ENCODE measurements at places on chromosomes 3 and 15.

DNA sequence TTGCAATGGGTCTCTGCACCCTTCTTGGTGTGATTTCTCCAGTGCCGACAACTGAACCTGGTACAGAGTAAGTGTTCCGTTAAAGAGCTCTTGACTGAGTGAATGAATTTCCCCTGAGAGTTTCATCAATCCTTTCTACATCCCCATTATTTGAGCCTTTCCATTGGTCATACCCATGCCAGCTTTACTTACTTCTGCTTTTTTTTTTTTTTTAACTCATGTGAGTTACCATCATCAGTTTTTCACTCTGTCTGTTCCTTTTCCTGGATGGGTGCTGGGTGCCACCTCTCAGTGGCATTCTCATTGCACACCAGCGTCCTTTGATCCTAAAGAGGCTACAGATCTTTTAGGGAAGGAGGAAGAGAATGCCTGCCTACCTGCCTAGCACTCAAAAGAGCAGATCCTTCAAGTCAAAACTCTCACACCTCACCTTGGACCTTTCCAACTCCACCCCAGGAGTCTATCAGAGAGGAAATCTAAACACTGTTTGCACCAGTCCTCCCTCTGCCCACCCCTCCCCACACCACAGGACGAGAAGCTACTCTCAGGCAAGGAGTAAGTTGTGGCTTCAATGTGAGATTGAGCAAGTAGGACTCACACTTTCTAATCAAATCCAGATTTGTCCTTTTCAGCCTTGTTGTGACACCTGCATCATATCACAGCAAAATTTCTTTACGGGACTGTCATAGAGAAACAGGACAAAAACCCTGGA, 13.1 kb upstream of the USP3 start:
- DNase-seq = no peak

- no peak for DNase-seq
Observed at GRCh38 chr15:48645558-48646330, at the start of gene FBN1. FBN1 (minus strand) TSS chr15:48645709; CDS start chr15:48644769, 940 bp downstream.

GRCh38 chr3:194330579-194330978, 20.5 kb downstream of the CPN2 start:
- no peak for DNase-seq

DNA sequence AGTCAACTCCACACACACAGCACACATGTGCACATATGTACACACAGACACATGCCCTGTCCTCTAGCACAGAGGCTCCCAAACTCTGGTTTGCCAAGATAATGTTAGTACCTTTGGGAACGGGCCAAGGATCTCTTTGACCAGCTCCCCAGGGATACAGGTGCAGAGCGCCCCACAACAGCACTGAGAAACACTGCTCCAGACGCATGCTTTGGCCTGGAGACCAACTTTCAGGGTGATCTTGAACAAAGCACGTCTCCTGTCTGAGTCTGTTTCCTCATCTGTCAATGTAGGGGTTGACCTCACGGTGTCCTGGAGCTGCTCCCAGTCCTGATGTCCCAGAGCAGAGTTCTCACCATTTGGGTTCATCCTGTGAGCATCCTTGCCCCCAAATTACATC, 15.9 kb upstream of the SKOR1 start:
- no peak for DNase-seq

DNA sequence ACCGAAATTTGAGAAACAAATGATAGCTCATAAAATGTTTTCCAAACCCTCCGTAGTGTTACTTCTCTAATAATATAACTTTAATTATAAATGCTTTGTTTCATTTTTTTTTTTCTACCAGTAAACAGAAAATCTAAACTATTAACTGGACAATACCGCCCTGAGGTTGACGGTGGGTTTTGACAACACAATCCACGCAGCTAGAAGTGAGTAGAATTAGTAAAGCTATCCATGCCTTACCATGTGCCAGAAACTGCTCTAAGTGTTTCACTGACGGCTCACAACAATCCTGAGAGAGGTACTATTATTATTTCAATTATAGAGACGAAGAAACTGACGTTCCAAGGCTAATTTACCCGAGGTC, 410 bp downstream of the NDUFAF1 start:
- DNase-seq = no peak

DNA sequence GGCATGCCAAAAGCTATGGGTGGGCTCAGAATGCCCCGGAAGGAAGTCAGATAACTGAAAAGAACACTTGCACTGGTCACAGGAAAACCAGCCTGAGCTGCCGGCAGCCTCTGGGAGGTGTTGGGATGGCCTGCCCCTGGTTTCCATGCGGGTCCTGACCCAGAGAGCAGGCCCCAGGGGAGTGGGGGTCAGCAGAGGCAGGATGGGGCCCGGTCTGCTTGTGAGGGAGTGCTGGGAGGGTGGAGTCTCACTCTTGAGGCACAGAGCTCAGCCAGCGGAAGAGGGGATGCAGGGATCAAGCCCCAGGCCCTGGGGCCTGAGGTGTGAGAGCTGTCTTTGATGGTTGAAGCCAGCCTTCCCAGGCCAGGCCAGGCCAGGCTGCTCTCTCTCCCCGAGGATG, 2.4 kb upstream of the RPUSD3 start:
- DNase-seq = no peak

- no peak for DNase-seq
Observed at GRCh38 chr3:55511895-55512570, 24.9 kb upstream of the WNT5A start.

GRCh38 chr15:63677778-63678177, 80.6 kb downstream of the FBXL22 start:
- DNase-seq = no peak

GRCh38 chr3:16884748-16885592, at the start of gene PLCL2:
PLCL2 (plus strand) TSS chr3:16884955; CDS start chr3:16885040, 85 bp downstream.
- no peak for DNase-seq

- DNase-seq = peak; percentile 57
Observed at GRCh38 chr3:9396301-9396631, 1.1 kb upstream of the SETD5 start.

- no peak for DNase-seq
Observed at GRCh38 chr3:41169023-41169422, 30.3 kb upstream of the CTNNB1 start.

DNA sequence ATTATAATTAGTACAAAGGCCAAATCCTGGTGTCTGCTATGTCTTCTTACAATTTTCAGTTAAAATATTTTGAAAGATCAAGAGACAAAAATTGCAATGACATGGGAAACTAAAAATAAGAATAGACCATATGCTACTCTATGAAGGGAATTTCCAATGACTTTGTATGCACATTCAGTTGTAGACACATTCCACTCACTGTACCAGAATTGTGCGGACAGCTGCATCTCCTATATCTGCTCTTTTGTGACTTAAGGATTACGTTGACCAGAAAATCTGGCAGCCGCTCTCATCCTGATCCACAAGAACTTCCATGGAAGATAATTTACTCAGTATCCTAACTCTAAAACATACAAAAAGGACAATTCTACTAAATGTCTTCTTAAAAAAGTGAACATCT, 493.9 kb upstream of the KCNMB2 start:
- DNase-seq = no peak

GRCh38 chr15:68528626-68529290, 50.0 kb upstream of the CORO2B start:
- no peak for DNase-seq

GRCh38 chr3:188108703-188109412, 45.1 kb upstream of the LPP start:
- DNase-seq = no peak

GRCh38 chr15:62843311-62843710, 199.2 kb upstream of the TPM1 start:
- DNase-seq = no peak

GRCh38 chr3:113268942-113269341, 57.6 kb downstream of the BOC start:
- no peak for DNase-seq

DNA sequence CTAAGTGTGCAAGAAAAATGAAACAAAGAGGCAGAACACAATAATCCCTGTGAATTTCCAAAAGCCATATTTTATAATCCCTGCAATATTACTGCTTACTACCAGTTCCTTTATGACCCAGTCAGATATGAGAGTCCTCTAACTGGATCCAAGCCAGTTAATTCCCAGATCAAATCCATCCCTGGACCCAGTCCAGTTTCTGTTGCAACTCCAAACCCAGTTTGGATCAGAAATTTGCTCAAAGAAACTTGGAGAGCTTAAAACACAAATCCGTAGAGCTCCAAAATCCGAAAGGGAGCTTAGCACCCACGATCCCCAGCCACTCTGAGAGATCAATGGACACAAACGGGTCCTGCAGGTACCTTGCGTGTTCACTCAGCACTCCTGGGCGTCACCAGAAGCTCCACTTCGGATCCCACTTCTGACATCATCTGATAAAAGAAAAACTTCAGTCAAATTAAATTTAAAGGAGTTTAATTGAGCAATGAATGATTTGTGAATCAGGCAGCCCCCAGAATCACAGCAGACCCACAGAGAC, 32.6 kb upstream of the THUMPD3 start:
- DNase-seq = no peak

- DNase-seq = no peak
Observed at GRCh38 chr3:34742151-34742550, 897.2 kb upstream of the ARPP21 start.

- no peak for DNase-seq
Observed at GRCh38 chr3:155001289-155002010, 78.7 kb upstream of the MME start.

- no peak for DNase-seq
Observed at GRCh38 chr3:98821063-98821462, 57.9 kb downstream of the ST3GAL6 start.

GRCh38 chr3:46440531-46441294, 24.0 kb downstream of the LTF start:
- no peak for DNase-seq

DNA sequence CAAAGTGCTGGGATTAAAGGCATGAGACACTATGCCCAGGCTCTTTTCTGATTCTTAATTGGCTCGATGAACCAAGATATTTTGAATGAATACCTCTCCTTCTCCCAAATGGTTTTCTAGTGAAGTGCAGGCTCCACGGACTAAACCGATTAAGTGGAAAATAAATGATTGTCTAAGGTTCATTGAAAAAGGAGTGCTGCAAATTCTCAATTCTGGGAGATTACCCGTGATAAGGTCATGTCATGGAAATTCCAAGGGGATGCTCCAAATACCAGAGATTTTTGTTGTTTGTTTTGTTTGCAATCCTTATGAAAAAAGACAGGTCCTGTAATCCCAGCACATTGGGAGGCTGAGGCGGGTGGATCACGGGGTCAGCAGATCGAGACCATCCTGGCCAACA, 406.9 kb upstream of the TBL1XR1 start:
- DNase-seq = no peak

GRCh38 chr3:180802837-180803236, 109.6 kb upstream of the FXR1 start:
- no peak for DNase-seq

- no peak for DNase-seq
Observed at GRCh38 chr3:192373586-192373985, 353.8 kb downstream of the FGF12 start.

- DNase-seq = no peak
Observed at GRCh38 chr15:43094416-43095030, 11.3 kb downstream of the UBR1 start.

GRCh38 chr15:52317688-52318087, 22.1 kb upstream of the MYO5C start:
- no peak for DNase-seq

GRCh38 chr15:42444415-42445063, 46.4 kb downstream of the ZNF106 start:
- DNase-seq = no peak

GRCh38 chr3:99693636-99694035, 55.2 kb downstream of the COL8A1 start:
- no peak for DNase-seq

GRCh38 chr3:46082849-46083248, 55.6 kb upstream of the XCR1 start:
- DNase-seq = no peak

DNA sequence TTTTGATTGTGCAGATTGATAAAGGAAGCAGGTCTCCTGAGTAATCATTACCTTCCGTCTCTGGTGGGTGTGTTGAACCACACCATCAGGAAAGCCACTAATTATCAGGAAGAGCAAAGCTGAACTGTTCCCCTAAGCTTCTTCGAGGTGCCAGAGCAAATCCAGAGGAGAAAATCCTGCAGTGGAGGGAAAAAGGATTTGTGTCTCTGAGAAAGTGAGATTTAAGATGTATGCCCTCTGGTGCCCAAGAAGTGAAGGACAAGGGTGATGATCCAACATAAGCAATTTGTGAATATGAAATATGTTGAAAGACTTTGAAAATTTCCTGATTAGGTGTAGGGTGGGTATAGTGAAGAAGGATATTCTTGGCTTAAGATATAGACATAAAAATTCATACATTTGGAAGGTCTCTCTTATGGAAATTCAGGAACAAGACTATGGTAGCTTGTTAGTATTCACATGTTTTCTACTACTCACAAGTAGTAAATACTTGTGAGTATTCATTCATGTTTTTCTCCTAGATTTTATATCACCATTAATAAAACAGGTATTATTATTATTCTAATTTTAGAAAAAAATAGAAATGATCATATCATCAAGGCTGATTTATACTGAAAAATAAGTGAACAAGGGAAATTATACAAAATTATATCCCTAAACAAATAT, 34.8 kb downstream of the COMMD2 start:
- peak; percentile 53 for DNase-seq

- no peak for DNase-seq
Observed at GRCh38 chr3:101466465-101467309, 46.3 kb downstream of the SENP7 start.

DNA sequence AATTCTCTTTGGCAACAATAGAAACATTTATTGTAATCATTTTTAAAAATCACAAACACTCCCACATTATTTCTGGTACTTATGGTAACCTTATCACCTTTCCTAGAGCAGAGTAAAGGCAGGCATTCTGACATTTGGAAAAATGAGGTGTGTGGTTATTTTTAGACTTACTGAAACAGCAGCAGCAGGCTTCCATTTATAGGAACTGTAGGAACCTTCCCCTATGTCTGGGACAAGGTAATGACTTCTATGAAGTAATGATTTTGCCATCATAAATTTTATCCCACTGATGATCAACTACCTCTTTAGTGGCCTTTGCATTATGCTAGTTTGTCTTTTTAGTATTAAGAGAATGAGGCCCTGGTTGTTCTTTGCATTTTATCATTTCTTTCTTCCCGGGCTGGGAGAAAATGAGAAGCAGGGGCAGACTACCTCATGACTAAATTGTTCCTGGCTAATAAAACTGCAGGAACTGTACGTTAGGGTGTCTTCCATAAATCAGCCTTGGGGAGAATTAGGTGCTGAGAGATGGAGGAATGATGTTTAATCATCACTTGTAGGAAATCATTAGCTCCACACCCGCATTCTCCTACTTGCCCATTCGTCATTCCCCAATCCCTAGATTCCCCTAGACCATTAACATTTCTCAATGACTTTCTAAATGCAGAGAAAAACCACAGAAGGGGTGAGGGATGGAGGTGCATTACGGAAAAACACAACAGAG, 680.3 kb downstream of the AGBL1 start:
- no peak for DNase-seq

GRCh38 chr3:43792904-43793303, 102.2 kb downstream of the ABHD5 start:
- DNase-seq = no peak

DNA sequence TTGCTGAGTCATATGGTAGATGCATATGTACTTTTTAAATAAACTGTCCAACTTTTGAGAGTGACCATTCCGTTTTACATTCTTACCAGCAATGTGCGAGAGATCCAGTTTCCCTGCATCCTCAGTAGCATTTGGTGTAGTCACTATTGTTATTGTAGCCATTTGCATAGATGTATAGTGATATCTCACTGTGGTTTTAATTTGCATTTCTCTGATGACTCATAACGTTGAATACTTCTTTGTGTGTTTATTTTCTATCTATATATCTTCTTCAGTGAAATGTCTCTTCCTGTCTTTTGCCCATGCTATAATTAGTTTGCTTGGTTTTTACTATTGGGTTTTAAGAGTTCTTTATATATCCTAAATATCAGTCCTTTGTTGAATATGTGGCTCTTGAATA, 255.7 kb upstream of the GRM7 start:
- DNase-seq = no peak

Data from DMS 273 treated with DMSO at 0.1 percent for 48 hours (cell line).